ENCODE measurements at places on chromosomes 3 and 15.

DNA sequence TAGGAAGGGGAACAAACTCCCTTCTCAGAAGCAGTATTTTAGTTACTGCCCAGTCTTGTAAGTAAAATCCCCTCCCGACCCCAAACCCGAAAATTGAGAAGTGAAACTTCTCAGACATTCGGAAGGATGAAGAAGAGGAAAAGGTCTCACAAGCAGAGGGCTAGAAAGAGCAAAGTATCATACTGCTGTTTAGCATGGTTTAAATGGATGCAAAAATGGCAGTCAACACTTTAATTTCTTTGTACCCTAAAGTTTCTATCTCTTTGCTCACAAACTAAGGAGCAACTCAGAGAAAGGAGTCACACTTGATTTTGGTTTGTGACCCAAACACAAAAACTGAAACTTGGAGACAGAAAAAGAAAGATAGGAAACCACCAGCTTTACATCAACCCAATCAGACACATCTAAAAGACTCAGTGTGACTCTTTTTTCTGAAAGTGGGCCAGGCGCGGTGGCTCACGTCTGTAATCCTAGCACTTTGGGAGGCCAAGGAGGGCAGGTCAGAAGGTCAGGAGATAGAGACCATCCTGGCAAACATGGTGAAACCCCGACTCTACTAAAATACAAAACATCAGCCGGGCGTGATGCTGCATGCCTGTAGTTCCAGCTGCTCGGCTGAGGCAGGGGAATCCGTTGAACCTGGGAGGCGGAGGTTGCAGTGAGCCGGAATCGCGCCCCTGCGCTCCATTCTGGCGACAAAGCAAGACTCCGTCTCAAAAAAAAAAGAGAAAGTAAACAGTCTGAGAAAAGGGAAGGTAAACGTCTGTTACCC, 63.2 kb upstream of the ATP11B start:
- DNase-seq: no peak

GRCh38 chr3:53650424-53650823, 156.0 kb downstream of the CACNA1D start:
- DNase-seq: no peak

DNA sequence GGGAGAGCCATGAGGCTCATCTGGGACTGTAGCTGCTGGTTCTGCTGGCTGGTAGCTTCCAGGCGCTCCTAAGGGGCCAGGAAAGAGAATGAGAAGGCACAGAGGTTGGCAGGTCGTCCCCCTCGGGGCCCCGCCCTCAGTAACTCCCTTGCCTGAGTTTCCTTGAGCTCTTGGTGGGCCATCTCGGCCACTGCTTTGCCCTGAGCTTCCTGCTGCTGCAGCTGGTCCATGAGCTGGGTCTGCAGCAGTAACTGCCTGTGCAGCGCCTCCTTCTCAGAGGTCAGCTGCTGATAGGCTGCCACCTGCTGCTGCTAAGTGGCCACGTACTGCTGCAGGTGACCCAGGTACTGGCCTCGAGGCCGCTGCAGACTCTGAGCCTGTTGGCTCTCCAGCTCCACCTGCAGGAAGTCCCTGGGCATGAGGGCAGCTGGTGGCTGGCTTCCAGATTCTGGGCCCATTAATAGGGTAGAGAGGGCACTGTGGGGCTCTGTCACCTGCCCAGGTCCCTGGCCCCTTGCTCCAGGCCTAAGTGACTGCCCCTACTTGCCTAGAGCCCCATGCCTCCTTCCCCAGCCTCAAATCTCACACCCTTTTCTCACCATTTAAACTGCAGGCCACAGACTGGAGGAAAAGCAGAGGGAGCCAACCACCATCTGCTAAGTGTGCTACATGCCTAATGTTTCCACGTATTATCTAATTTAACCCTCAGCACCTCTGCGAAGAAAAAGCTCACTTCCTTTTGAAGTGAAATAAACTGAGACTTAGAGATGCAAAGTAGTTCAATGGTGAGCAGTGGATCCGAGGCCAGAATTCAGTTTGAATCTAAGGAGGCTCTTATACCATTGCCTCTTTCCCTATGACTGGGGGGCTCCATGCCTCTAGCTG, 10.8 kb upstream of the VPS33B start:
- no peak for DNase-seq

GRCh38 chr15:90845201-90845949, 23.0 kb upstream of the FURIN start:
- DNase-seq: no peak

DNA sequence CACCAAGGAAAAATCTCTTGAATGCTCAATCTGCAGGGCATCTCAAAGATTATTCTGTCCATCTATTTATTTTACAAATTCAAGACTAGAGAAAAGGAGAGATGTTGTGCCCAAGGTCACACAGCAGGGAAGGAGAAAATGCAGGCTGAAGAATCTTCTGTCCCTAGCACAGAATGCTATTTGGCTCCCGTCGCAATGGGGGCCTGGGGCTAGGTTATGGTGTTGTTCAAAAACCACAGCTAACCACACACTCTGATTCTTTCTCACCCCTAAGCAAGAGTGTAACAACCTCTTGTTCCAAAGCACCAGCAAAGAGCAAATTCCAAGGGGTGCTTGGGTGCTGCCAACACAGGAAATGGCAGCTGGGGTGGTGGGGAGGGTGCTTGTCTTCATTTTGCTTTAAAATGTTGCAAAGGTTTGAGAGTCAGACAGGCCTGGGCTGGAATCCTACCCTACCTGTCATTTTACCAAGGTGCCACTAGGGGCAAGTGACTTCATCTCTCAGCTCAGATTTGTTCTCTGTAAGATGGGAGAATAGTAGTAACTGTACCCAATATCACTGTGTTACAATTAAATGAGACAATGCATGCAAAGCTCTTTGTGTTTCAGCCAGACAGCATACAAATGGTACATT, 112.5 kb downstream of the ADAMTS9 start:
- DNase-seq: no peak

GRCh38 chr3:54888873-54889272, 39.0 kb downstream of the LRTM1 start:
- DNase-seq: no peak

- DNase-seq: no peak
Measured at GRCh38 chr15:23372284-23372683, 17.7 kb downstream of the GOLGA8S start.

DNA sequence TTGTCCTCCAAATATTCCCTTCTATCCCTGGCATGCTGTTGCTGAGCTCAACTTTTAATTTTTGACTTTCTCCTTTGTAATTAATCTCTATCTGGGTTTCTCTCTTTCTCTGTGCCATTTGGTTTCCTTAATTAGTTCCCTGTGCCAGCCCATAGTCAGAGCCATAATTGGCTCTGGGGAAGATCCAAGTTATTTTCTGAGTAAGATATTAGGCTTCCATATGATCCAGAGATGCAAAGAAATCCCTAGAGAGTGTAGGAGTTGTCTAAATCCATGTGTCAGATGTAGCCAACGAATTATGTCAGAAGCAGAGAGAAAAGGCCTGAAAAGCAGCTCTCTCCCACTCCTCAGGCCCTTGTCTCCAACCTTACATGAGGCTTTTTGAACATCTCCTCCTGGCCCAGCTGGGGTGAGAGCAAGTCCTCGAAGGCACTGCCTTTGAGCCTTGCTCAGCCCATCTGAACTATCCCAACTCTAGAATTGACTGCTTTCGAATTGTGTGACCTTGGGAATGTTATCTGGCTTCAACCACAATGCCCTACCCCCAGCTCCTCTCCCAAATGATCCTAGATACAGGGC, 46.4 kb downstream of the MOBP start:
- no peak for DNase-seq

DNA sequence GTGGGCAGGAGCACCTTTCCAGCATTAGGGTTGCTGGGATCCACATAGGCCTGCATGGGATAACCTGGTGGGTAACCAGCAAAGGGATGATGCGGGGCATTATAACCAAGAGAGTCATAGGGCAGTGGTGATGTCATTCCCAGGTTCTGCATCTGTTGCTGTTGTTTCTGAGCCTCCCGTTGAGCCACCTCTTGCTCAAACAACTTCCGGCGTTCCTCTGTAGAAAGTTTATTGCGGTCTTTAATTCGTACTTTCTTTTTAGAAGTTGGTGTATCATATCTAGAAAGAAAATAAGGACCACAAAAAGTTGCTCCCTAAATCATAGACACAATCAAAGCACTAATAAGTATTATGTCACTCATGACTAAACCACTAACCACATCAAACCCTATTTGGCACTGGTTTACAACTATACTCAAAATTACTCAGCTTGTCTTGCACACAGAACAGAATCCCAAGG, 77.8 kb downstream of the NBEAL2 start:
- DNase-seq: no peak

- DNase-seq: no peak
Measured at GRCh38 chr3:123984957-123985356, 7.0 kb downstream of the ROPN1 start.

GRCh38 chr3:13513913-13514517, 33.9 kb downstream of the HDAC11 start:
- DNase-seq: no peak

GRCh38 chr3:187852842-187853730, 107.8 kb upstream of the BCL6 start:
- DNase-seq: no peak

GRCh38 chr3:191008074-191008473, 145.6 kb upstream of the GMNC start:
- no peak for DNase-seq

GRCh38 chr3:192928720-192929119, 11.1 kb upstream of the MB21D2 start:
- DNase-seq: no peak

DNA sequence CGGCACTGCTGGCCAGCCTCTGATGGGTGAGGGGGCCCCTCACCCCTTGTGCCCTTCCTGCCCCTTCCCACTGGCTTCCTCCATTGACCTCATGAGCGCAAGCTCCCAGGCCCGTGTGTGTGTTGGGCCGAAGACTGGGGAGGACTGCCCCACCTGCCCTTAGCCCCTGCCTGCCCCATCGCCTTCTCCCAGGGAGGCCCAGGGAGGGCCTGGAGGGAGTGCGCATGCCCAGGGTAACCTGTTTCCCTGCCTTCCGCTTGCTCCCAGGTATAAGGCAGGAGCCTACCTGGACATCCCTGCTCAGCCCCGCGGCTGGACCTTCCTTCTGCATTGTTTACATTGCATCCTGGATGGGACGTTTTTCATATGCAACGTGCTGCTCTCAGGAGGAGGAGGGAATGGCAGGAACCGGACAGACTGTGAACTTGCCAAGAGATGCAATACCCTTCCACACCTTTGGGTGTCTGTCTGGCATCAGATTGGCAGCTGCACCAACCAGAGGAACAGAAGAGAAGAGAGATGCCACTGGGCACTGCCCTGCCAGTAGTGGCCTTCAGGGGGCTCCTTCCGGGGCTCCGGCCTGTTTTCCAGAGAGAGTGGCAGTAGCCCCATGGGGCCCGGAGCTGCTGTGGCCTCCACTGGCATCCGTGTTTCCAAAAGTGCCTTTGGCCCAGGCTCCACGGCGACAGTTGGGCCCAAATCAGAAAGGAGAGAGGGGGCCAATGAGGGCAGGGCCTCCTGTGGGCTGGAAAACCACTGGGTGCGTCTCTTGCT, 8.8 kb downstream of the DLL4 start:
- DNase-seq: no peak

GRCh38 chr3:133079621-133080020, 41.4 kb downstream of the TMEM108 start:
- DNase-seq: no peak

DNA sequence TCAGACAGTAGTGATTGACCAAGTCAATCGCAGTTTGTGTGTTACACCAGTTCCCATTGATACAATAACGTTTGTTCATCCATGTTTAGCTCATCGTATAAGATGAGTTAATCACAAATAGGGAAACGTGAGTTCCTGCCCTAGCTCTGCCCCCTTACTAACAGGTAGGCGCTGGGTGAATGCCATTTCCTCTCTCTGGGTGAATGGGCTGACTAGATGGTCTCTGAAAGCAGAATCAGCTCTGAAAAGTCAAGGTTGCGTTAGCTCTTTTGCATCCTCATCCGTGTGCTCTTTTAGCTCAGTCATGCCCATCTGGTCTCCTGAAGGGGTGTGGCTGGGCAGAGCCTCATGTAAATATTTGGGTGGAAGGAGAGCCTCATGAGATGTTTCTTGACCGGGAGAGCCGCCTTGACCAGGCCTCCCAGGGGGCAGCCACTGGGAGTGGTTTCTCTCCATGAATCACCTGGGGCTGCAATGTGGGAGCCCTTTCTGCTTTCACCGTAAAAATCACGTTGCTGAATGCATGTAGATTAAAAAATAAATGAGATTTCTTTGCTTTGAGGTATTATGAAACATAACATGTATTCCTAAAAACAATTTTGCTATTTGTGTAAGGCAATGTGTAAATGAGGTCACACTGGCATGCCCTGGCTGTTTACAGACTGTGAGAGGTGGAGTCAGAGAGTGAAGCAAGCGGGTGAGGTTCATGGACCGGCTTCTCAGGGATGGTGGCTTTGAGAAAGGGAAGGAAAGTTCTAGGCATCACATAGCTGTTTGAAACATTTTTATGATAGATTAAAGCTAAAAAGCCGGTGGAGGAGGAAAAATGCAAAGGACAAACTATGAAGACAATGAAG, 108.4 kb upstream of the RASGRP1 start:
- DNase-seq: no peak

DNA sequence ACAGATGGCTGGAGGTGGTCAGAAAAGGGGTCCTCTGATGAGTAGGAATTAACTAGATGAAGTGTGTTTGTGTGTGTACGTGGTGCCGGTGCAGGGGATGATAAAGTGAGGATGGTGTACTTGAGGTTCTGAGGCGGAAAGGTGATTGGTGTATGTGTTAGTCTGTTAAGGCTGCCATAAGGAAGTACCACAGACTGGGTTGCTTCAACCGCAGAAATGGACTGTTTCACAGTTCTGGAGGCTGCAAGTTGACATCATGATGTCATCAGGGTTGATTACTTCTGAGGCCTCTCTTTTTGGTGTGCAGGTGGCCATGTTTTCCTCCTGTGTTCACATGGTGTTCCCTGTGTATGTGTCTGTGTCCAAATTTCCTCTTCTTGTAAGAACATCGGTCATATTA, 202.4 kb upstream of the RGMA start:
- no peak for DNase-seq

GRCh38 chr3:42192334-42193200, 73.4 kb downstream of the CCK start:
- DNase-seq: no peak

- no peak for DNase-seq
Measured at GRCh38 chr3:185029086-185029485, 123.8 kb downstream of the C3orf70 start.

DNA sequence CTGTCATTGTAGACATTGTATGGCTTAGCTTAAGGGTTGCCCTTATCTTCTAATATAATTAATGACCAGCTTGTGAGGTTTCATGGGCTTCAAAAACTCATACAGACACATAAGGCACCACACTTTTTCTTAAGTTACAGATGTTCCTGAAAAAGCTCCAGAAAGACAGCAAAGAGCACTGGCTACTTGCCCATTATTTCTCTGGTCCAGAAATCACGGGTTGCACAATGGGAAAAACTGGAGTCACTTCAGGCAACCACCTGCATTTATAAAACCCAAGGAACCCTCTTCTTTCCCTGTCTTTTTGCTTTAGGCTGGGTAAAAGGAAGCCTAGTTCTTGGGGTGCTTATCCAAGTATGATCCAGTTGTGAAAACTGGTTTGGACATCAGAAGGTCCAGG, 2.3 kb upstream of the COL6A6 start:
- DNase-seq: no peak

All from NCI-H1694 (cell line).